ENCODE measurements at places on chromosomes 4 and X. TPM values are rescaled to one million over a fixed set of nuclear protein-coding genes. Genes with fewer than 3 reads are reported as not detected.

PFKFB1 gene
- total RNA-seq, result not detected

PLK4 gene
- 45.5 TPM for total RNA-seq

DNA sequence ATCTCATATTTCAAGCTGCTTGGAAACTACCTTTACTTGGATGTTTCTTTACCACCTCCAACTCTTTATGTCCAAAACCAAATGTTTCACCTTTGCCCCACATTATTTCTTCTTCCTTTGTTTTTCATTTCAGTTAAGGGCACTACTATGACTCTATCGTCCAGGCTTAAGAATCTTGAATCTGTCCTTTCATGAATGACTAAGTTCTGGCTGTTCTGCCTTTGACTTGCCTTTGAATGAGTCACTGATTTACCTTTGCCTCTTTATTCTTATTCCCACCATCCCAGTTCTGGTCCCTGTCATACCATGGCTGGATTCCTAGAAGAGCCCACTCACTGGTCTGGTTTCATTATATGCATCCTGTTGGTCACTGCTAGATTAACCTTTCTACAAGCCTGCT, 30.6 kb upstream of the PLAC1 start:
- DNase-seq, result no peak

- no peak for DNase-seq
These were observed 230.7 kb upstream of the GK2 start for GRCh38 chr4:79638735-79639134.

- no peak for DNase-seq
These were observed 128.6 kb upstream of the FTHL17 start for GRCh38 chrX:31200430-31200829.
